Activated naive CD8-positive, alpha-beta T cell treated with anti-CD3 and anti-CD28 coated beads, Interleukin-2, amount 50 U/mL, for 16 hours (primary cell): ENCODE measurements at places on chromosomes 3 and 15.
A peak's percentile ranks its signal among the peaks of the same experiment; 100 is the strongest.

DNA sequence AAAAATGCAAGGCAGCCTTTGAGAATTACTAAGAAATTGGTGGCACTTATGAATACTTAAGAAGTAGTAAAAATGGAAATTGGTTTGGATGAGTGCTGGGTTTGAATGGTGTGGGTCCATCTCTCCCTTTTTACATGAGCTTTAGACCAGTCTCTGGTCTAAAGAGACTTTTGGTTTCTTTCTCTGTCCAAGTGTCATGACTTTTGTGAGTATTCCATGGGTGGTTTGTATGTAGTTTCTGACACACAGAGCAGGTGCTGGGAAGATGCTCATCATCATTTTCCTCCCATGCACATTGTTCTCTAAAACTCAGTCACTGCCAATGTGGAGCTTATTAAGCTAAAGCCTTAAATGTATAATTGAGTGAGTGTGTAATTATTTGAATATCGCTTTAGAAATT lies 63.5 kb downstream of the KAT2B start:
- no peak for DNase-seq

- no peak for DNase-seq
Measured at GRCh38 chr15:92111751-92112150, 258.2 kb downstream of the SLCO3A1 start.

GRCh38 chr3:169400874-169401273 lies 262.6 kb downstream of the MECOM start:
- no peak for DNase-seq

GRCh38 chr3:14236902-14237301 lies 58.3 kb downstream of the LSM3 start:
- DNase-seq = no peak

DNA sequence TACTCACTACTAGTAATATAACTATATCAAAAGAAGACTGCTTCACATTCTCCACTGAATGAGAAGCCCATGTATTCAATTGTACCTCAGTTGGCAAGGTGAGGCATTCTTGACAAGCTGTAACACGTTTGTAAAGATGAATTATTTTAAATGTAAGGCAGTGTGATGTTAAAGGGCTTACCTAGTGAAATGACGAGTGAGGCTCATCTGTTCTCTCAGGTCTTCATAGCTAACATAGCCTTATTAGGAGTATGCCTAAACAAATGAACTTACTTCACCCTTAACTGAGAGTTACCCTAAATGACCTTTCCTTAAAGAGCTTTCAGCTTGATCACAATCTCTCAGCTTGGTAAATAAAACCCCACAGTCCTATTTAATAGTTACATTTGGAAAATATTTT lies 127.3 kb downstream of the FEZF2 start:
- no peak for DNase-seq

- DNase-seq = no peak
Measured at GRCh38 chr15:29968895-29969561, 113.7 kb upstream of the GOLGA8J start.

- DNase-seq = peak; percentile 17
Measured at GRCh38 chr15:28885630-28886430, at the start of gene APBA2. TSS of gene APBA2 (plus strand) at chr15:28885974. CDS start at chr15:29053885, 167,911 bp downstream.

DNA sequence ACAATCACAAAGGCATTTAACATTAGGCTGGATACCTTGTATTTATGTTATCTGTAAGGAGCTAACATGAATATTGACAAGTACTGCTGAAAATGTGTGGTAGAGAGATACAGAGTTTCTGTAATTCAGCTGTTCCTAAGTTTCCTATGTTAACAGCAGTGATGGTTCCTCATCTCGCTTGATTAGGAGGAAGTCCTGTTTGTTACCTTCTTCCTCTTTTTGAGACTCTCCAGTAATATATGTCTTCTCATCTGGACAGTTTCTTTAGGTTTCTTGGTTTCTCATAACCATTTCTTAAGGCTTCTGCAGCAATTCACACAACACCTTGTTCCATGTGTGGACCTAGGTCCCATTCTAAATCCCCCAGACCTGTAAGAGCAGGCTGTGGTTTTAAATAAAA lies 11.4 kb upstream of the PEX5L start:
- DNase-seq = no peak

- no peak for DNase-seq
Measured at GRCh38 chr3:186663361-186664118, 2.3 kb upstream of the HRG start.

DNA sequence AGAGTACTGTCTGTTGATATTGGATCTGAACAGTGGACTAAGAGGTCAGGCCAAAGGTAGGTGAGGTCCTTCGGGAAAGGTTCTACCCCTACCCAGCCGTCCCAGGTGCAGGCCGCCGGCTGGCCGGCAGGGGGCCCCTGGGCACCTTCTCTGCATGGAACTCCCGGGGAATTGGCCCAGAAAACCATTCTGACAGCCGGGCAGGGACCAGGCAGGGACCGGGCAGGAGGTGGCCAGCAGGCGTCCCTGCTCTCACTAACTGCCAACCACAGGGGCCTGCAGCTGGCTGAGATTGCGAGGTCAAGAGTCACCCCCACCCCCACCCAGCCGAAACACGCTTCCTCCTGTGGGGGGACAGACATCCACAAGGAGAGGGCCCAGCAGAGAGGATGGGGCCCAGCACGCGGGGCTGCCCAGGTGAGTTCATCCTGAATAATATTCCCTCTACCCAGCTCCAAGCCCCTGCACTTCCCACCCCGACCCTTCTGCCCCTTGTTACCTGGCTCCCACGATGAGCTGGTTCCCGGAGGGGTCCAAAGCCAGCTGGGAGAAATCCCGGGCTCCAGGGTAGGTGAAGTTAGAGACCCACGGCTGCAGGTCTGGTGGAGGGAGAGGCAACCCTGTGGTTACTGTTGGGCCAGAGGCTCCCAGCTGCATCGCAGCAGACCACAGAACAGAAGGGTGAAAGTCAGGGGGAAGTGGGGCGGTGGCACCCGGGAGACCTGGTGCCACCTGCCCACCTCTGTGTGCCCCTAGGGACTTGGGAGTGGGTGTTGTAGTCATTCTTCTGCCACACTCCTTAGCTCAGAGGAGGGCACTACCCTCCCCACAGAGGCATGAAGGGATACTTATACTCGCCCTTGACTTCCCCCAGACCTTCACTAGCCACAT lies 84.4 kb downstream of the SEMA5B start:
- DNase-seq = no peak

- DNase-seq = no peak
Measured at GRCh38 chr3:9779075-9779593, 9.4 kb upstream of the CAMK1 start.

DNA sequence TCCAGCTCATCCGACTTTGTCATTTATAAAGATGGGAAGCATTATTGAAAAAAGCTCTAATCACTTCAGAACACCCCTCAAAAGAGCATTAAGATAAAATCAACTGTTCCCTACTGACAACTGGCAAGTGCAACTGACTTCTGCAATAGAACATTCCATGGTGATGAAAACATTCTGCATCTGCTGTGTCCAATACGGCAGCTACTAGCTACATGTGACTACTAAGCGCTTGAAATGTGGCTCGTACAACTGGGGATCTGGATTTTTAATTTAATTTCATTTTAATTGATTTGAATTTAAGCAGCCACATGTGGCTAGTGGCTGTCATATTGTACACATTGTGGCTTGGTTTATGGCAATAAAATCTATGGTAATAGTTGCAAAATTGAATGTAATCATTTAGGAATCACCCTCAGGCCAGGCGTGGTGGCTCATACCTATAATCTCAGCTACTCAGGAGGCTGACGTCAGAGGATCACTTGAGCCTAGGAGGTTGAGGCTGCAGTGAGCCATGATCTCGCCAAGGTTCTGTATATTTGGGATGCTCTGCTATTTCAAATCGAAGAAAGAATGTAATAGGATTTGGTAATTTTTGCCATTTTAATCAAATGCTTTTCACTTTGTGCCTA lies 390.3 kb downstream of the GABRB3 start:
- DNase-seq = no peak

DNA sequence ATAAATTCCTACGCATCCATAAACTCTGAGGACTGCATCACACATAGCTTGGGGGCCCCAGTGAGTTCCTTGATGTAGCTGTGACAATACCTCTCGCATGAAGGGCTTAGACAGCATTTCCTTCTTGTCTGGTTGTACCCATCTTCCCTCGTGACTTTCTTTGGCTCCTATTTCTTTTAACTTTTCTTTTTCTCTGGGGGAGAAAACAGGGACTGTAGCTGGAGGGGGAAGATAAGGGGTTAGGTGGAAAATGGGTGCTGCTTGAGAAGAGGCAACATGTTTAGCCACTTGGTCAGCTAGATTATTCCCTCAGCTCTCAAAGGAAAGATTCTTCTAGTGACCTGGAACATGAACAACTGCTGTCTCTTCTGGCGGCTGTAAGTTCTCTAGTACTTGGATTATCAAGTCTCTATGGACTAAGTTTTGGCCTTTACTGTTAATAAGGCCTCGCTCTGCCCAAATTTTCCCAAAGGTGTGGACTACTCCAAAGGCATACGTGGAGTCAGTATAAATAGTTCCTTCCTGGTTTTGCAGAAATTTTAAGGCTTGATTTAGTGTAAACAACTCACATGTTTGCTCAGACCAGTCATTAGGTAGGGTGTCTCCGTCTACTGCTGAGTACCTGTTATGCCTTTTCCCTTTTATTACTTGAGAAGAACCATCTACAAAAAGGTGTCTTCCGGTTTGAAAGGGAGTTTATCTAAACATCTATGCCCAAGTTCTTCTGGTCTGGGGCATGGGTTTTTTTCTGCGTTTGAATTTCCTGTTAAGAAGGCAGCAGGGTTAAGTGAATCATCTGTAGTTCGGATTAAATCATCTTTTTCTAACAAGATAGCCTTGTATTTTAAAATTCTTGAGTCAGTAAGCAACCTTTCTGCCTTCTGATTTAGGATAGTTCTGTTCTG lies 21.0 kb upstream of the ATG7 start:
- no peak for DNase-seq

DNA sequence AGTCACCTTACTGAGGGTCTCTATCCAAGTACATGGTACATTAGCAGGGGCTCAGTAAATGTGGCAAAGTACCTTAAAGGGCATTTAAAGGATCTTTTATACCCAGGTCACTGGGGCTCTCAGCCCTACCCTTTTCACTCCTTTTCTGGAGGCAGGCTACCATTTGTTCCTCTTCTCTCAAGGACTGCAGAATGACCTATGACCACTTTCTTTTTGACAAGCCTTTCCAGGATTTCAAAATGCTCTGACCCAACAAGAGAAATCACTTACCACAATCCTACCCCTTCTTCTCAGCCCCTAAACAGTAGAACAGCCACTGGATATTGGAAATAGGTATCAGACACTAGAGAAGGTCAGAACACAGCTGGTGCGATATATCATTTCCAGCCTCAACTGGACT lies 221.8 kb upstream of the TPRG1 start:
- DNase-seq = no peak

DNA sequence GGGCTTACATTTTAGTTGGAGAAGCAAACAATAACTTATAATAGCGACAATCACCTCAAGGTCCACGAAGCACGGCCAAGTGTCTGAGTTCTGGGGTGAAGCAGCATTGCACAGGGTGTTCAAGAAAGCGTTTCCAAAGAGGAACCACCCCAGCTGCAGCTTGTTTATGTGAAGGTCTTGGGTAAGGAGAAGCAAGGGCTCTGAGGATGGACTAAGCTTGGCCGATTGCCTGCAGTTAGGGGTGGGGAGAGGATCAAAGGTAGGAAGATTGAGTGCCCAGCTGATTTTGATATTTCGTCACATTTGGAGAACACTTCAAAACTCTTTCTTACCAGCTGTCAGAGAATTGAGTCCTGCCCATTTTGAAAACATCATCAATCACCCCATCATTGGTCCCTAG lies 321.6 kb upstream of the DNAJC19 start:
- DNase-seq = no peak

GRCh38 chr15:69478259-69478781 lies 25.7 kb downstream of the RPLP1 start:
- no peak for DNase-seq

DNA sequence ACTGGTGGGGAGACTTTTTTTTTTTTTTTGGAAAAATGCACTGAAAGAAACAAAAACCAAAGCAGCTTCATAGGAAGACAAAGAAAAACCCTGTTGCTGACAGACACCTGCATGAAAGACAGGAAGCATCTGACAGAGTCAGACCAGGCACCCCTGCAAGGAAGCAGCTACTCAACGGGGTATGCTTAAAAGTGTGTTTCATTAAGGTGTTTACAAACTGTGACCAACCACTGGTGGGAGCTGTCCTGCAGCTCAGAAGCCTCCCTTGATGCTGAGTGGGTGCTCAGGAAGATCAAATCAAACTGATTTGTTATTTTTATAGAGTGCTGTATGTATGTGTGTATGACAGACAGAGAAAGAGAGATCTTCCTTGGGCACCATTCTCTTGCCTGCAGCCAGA lies 34.7 kb upstream of the AGBL1 start:
- no peak for DNase-seq

GRCh38 chr15:42107473-42107872 lies 13.1 kb upstream of the PLA2G4D start:
- no peak for DNase-seq

DNA sequence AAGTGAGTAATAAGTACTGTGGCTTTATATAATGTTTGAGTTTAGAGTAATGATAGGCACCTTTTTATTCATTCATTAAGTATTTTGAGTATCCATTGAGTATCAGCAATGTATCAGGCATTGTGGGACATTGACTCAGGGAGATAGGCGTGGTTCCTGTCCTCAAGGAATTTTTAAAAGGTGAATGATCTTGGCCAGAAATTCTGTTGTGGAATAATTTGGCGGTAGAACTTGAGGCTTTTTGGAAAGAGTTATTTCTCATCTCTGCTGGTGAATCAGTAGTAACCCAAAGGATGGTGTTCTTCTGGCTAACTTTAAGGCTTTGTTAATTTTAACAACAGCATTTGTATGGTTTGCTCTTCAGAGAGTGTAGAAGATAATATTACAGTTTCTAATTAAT lies 2.0 kb downstream of the RAB7A start:
- no peak for DNase-seq

DNA sequence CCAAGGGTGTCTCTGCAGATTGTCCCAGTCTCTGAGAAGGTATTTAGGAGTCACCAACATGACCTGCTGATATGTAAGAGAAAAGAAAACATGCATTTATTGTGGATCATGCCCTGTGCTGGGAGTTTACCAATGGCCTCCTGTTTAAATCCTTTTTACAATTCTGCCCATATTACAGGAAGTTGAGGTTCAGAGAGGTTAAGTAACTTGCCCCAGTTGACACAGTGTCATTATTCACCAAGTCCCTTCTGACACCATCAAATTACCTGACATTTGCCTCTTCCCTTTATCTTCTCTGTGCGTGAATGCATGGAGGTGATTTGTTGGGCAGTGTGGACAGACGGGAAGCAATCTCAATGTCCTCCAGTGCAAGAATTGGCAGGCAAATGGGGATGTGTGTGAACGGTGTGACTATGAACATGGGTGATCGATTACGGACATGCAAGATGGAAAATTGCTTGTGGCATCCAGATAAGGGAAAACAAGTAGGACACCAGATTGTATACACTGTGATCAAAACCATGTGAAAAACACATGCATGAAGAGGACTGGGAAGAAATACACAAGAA lies 27.3 kb downstream of the ZNF710 start:
- DNase-seq = no peak
